ENCODE measurements at places on chromosomes 11 and 22. TPM values are rescaled to one million over a fixed set of nuclear protein-coding genes. Genes with fewer than 3 reads are reported as not detected.

TBX10 gene
- not detected for total RNA-seq

DKK3 gene
- 288 TPM for total RNA-seq

KRTAP5-9 gene
- not detected for total RNA-seq

PLCB3 gene
- 68.5 TPM for total RNA-seq
